Spinal cord (tissue), 10 donors: ENCODE measurements at places on chromosomes 1 and 21.
A peak's percentile ranks its signal among the peaks of the same experiment; 100 is the strongest.

- DNase-seq = no peak
Measured at GRCh38 chr1:112712191-112712590, 2.9 kb downstream of the PPM1J start.

GRCh38 chr21:45803618-45804340 is 160.3 kb downstream of the PCBP3 start:
- no peak for DNase-seq

- DNase-seq = no peak
Measured at GRCh38 chr1:61604261-61604660, 120.7 kb downstream of the TM2D1 start.

DNA sequence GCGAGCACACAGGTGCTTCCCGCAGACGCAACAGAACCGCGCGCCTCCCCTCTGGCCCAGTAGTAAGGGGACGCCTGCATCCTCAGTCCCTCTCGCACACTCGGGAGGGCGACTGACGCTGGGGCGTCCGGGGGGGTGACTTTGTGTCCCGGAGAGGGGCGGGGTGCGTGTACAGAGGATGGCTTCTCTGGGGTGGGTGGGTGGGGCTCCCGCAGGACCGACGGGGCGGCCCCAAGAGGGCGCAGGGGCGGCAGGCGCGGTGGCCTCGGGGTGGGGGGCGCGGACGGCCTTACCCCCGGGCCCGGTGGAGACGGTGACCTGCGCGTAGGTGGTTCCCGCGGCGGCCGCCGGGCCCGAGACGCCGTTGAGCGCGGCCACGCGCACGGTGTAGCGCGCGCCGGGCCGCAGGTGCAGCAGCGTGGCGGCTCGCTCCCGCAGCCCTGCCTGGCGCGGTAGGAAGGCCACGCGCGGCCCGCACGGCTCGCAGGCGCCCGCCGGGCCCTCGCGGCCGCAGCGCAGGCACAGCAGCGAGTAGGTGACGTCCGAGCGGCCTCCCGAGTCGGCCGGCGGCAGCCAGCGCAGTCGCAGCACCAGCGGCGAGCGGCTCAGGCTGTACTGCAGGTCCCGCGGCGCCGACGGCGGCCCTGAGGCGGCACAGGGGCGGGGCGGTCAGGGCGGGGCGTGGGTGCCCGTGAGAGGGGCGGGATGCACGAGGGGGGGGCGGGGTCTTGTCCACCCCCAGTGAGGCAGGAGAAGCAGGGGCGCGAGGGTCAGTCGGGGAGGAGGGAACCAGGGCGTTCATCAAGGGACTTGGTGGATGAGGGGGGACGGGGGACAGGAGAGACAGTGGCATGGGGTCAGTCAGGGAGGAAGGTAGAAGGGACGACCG is 12.1 kb downstream of the EPHA10 start:
- peak; percentile 45 for DNase-seq

GRCh38 chr1:234109840-234110239 is 205.4 kb downstream of the SLC35F3 start:
- no peak for DNase-seq

- DNase-seq = no peak
Measured at GRCh38 chr1:202159534-202160371, 649 bp downstream of the PTPN7 start.

DNA sequence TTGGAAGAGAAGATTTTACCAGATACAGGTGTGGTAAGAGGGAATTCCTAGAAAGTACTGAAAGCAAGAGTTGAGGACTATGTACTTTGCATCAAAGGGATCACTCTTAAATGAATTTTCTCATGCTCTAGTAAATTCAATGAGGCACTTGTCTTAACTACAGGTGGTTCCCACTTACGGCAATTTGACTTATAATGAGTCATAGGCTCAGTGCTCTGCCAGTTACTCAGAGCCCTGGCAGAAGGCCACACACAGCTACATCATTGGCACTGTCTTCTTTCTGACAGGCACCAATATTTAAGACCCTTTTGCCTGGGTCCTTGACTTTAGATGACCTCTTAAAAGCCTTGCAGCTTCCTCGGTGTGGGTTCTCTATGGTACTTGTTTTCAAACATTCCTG is 15.9 kb upstream of the ADAMTS5 start:
- no peak for DNase-seq

DNA sequence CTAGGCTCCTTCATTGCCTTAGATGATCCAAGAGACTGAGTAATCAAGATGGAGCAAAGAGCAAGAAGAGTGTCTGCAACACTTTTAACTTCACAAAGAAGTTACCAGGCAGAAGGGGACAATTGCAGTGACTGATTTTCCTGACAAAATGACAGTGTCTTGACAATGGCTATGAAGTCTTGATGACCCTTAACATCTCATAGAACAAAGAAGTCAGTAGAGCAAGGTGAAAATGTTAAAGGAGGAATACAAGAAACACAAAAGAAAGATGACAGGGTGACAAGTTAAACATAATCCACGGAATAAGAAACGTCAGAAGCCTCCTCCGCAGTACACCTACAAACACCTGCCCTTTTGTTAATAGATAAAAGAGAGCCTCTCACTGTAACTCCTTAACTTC is 15.1 kb upstream of the VCAM1 start:
- DNase-seq = no peak

- DNase-seq = no peak
Measured at GRCh38 chr1:155192346-155193274, 15.1 kb downstream of the THBS3 start.

- DNase-seq = no peak
Measured at GRCh38 chr1:197799271-197799670, 24.0 kb upstream of the DENND1B start.

DNA sequence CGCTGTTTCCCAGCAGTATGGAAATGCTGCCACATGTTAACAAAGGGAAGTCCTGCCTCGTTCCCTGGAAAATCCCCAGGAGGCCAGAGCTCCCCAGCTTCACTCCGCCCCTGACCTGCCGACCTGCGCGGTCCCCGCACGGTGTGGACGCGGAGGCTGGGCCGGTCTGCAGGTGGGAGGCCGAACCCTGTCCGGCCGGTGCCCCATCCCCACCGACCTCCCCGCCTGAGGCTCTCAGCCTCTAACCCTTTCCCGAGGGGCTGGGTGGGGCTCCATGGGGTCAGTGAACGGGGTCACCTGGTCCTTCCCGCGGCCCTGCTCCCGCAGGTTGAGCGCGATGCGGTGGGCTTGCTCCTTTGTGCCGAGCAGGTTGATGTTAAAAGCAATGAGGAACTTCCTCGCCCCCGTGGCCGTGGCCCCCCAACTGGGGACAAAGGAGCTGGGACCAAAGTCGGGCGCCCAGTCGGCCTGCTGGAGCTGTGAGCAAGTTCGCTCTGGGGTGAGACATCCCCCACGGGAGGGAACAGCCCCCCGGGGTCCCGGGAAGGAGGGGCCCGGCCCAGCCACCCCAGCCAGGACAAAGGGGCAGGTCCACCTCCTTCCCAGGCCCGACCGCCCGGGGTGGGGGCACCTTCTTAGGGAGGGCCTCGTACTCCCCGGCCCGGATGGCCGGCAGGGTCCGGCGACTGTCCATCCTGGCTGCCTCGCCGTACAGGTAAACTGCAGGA is 4.0 kb downstream of the FTCD start:
- no peak for DNase-seq

DNA sequence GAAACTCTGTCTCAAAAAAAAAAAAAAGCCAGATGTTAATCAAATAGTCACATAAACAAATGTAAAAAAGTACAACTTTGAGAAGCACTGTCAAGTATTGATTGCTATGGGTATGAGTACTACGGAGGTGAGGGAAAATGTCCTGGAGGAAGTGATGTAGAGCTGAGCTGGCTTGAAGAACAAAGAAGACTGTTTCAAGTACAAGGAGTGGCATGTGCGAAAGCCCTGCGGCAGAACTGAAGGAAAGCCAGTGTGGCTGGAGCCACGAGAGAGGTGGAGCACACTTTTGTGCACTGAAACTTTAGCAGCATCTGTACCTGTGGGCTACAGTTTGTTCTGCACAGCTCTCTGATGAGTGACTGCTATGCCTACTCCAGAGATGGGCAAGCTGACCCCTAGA is 5.4 kb upstream of the RPS6KA1 start:
- no peak for DNase-seq

DNA sequence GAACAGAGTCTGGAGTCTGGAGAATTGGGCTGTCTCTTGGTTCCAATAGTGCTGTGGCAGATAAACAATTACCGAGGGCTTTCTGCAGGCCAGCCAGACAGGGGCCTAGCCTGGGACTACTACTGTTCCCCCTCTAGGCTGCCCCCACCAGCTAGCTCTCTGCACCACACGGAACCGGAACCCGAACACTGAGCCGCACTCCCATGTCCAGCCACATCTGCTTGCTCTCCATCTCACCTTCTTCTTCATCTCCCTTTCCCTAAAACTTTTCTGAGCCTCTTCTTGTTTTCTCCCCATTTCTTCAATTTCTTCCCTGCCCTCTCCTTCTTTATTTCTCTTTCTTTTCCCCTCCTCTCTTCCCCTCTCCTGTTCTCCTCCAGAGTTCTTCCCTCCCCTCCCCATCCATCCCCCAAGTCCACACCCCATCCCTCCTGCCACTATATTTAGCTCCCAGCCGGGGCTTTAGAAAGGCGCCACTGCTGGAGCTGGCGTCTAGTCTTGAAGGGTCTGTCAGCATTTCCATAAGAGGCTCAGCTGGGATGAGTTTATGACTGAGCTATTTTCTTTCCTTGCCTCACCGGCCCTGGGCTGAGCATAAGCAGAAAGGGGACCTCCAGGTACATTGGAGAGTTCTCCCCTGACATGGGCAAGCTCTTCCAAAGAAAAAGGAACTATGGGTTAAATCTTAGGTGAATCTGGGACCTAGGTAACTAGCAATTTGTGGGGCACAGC is 25.7 kb upstream of the ATP2B4 start:
- no peak for DNase-seq

DNA sequence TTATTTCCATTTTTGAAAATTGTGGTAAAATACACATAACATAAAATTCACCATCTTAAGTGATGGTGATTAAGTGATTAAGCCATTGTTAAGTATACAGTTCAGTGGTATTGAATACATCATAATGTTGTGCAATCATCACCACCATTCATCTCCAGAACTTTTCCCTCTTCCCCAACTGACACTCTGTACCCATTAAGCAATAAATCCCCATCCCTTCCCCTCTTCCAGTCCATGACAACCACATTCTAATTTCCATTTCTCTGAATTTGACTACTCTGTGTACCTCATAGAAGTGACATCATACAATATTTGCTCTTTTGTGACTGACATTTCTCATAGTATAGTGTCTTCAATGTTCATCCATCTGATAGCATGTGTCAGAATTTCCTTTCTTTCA is 124.8 kb downstream of the DISC1 start:
- DNase-seq = no peak

- no peak for DNase-seq
Measured at GRCh38 chr1:202798260-202798659, 10.0 kb downstream of the KDM5B start.

DNA sequence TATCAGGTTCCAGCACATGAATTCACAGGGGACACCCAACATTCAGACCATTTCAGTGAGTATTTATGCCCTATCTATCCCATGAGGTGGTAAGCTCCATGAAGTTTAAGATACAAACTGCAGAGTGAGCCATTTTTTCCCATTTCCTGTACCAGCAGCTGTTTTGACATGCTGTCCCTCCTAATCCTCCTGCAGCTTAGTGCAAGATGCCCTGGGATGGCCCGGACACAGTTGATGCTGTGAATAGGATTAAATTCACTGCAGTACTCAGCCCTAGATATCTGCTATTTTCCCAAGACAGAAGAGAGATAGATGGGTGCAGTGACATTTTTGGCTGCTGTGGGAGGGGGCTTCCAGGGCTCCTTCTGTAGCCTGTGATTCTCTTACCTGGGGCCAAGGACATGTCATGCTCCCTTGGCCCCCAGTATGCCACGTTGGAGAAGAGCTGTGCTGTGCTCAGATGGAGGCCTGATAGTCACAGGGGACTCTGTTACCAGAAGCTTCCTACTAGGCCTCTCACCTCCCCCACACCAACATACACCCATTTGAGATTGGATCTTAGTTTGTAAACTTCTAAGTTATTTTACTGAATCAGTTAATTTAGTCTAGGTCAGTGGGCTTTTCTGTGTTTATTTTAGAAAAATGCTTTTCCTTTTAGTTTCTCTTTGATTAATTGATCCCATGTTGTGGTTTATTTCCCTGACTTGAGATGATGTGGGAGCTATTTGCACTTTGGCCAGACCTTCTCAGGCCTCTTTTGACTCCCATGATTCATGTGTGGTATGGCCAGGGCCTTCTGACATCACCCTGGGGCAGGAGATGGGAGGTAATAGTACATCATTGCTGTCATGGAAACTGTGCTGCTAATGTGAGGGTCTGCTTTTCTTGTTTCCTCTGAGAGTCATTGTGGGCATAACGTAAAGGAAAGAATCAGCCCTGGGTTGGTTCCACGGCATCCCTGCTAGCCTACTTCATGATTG is 92.6 kb downstream of the ST3GAL3 start:
- no peak for DNase-seq

DNA sequence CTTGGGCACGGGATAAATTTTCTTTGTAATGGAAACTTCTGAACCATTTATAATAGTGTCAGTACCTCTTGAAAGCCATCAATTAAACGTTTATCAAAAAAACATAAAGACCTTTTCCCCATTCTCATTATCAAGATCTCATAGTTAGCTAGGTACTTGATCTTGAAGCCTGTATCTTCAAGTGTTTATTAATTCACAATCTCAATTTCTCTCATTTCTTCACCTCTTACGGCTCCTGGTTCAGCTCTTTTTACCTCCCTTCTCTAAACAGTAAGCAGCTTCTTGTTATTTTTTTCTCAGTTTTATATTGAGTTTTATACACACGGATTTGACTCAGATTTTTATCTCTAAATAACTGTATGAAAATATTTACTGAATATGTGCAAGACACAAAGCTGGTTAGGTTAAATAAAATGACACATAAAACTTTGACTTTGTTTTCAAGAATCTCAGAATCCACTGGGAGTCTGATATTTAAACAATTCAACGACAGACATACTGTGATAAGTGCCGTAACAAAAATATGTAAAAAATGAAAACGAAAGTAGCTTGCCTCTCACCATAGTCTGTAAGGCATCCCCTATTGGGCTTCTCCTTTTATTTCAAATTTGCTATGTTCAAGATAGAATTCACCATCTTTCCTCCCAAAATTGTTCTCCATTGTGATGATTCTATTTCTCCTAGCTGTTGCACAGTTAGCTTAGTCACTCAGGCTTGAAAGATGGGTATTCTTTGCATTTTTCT is 411.6 kb upstream of the ZRANB2 start:
- DNase-seq = no peak
